Stimulated activated CD4-positive, alpha-beta T cell treated with anti-CD3 and anti-CD28 coated beads, Interleukin-15, amount 100 ng/mL, for 1 hour (primary cell): ENCODE measurements at places on chromosomes 2 and 18.

- DNase-seq: no peak
These were observed 111.6 kb upstream of the GCFC2 start for GRCh38 chr2:75822336-75822735.

DNA sequence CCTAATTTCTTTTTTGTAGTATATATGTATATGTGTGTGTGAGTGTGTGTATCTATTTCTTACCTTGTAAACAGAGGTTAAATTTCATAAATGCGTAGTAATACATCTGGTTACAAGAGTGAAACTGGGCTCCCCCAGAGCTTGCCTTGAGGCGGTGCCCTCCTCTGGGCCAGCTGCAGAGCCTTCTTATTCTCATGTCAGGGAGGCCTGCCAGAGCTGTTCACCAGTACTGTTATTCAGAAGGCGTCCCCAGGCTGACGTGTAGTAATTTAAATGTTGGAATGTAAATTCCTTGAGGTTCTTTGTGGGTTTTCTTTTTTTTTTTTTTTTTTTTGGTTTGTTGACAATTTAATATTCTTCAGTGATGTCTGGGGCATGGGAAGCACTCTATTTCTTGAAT lies 11.2 kb downstream of the COPS8 start:
- DNase-seq: no peak

- DNase-seq: no peak
These were observed 18.8 kb upstream of the TMX3 start for GRCh38 chr18:68733707-68734106.

- no peak for DNase-seq
These were observed 214.2 kb downstream of the PTGR3 start for GRCh38 chr18:74994502-74995418.

- no peak for DNase-seq
These were observed 1071.7 kb downstream of the RPIA start for GRCh38 chr2:89763254-89763580.

DNA sequence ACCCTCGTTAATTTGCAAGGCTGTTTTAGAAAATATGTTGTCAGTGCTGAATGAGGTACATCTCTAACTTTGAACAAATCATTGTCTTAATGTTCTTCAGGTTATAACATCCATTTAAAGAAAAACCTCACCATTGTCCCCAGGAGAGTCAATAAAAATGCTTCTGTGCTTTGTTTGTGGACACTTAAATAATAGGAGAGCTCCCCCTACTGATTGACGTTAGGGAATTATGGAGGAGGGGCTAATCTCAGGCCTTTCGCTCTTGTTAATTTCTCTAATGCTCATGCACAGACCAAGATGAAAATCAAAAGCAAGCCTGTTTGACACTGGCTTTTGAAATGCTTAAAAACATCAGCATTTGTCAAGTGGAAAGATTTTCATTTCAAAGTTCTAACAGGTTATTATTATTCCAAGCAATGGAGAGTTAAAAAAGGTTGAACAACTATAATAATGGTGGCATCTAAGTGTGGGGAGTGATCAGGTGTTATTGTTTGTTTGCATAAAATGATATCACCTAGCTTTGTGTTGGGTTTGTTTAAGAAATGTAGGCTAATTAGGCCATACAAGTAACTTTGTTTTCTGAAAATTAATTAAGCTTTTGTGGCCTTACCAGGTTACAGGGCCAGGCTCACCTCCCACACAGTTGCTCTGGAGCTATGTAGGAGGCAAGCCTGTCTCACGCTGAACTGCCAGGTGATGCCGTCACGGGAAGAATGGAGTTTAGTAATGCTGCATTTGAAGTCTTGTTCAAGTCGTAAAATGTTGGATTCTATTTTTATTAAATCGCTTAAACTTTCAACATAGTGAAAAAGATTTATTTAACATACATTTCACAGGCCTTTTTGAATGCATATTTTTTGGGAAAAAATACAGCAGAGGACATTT lies 51.7 kb upstream of the SMIM21 start:
- no peak for DNase-seq

DNA sequence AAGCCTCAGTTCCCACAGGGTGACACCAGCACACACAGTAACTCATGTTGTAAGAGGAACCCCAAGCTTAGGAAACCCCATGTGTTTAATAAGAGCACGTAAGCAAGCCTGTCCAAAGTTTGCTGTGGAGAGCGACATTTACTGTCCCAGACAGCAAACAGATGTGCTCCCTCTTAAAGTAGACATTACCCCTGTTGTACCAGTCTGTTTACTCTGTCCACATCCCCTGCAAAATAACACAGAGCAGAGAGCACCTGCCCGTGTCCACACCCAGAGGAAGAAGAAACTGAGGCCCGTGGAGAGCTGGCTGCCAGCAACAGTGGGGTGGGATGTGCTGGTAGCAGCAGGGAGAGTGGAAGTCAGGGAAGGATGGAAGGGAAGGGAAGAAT lies 243.5 kb downstream of the GBX2 start:
- no peak for DNase-seq

DNA sequence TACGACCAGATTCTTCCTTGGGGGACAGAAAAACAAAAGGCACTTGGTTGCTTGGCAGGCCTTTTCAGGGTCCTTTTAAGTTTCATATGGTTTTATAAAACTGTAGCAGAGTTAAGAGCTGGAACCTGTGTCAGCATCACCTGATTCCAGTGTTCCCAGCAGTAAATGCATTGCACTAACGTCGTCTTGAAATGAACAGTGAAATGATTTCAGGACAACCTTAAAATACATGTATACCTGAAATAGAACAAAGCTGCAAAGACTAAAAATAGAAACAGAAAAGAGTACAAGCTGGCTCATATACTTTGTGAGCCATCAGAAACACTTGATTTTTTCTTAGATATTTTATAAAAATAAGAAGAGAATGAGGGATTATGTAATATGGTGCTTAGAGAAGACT lies 51.9 kb downstream of the ACSL3 start:
- DNase-seq: no peak

GRCh38 chr2:65045651-65046050 lies 10.6 kb upstream of the CEP68 start:
- no peak for DNase-seq

GRCh38 chr2:160538559-160539355 lies 45.1 kb upstream of the RBMS1 start:
- no peak for DNase-seq

DNA sequence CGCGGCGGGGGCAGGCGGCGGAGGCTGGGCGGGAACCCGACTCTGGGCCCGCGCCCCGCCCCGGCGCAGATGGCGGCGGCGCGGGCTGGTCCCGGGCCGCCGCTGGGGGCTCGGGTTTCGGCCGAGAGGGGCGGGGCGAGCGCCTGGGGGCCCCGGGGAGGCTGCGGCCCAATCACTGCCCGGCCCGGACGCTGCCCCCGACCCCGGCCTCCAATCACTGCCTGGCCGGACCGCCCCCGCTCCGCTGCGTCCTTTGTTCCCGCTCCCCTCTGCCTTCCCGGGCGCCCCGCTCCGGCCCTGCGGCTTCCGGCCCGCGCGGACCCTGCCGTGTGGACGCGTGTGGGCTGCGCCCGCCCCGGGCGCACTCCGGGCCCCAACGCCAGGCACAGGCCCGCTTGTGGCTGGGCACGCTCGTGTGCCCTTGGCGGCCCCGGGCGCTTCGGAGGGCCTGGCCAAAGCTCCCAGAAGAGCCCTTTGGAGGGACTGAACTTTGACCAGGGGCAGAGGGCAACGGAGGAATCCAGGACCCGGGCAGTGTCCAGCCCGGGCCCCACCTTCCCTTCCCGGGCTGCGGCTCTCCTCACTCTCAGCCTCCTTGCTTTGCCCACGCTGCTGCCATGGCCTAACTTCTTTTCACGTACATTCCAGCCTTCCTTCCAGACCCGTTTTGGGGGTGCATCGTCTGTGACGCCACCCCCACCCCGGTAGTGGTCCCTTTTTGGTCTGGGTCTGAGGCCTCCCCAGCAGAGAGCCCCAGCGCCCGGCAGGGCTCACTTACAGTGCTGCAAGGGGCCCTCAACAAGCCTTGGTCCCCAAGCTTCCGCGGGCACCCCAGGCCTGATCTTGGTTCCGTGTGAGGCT lies 27.1 kb upstream of the PTMA start:
- DNase-seq: no peak

- no peak for DNase-seq
These were observed 508 bp upstream of the TUBA4B start for GRCh38 chr2:219252570-219252899.

DNA sequence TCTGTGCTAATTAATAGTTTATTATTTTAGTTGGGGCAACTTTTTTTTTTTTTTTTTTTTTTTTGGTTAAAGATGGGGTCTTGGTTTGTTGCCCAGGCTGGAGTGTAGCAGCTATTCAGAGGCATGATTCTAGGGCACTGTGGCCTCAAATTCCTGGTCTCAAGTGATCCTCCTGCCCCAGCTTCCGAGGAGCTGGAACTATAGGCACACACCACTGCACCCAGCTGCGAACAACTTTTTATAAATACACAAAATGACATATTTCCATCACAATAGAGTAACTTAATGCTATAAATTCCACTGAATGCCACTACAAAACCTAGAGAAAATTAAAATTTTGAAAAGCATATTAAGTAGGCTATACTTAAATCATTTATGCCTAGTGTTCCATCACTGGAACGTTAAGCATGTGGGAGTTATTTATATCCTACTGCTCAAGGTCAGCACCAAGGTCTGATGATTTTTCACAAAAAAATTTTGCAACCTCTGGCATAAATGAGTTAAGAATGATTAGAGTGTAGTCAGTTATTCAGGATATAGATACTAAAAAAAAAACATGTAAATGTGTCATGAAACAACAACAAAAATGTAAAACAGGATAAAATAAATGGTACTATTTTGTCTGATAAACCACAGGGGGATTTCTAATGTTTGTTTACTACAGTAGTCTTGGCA lies 46.8 kb downstream of the GFPT1 start:
- DNase-seq: no peak

DNA sequence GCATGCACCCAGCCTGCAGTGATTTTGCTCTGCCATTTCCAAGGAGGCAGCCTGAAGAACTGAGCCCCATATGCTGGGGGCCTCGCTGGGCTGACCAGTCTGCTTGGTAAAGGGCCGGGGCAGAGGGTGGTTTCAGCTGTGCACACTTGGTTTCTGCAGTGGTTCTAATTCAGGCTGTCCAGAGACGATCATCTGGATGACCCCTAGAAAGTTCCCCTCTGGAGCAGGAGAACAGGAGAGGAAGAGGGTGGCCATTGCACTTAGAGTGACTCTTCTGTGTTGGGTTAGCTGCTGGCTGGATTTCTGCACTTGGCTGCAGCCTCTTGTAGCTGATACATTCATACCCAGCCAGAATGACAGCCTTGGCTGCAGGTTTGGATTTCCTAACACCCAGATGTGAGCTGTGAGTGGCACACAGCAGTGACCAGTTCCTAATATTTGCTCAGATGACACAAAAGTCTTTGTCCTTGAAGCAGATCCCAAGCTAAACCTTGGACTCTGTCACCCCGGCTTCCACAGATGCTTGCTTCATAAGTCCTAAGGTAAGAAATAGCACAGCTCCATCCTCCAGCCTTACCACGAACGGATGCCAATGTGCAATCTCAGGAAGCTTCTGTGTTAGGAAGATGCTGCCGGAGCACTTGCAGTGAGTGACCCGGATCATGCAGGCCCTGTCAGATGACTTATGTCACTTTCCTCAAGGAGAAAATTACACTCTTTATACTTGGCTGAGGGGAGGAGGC lies 105.6 kb downstream of the HNRNPLL start:
- no peak for DNase-seq

- no peak for DNase-seq
These were observed 122.8 kb upstream of the PID1 start for GRCh38 chr2:229393926-229394325.

GRCh38 chr2:186726938-186727337 lies 33.1 kb downstream of the FAM171B start:
- DNase-seq: no peak

- no peak for DNase-seq
These were observed 86.1 kb upstream of the KYNU start for GRCh38 chr2:142791335-142791734.

DNA sequence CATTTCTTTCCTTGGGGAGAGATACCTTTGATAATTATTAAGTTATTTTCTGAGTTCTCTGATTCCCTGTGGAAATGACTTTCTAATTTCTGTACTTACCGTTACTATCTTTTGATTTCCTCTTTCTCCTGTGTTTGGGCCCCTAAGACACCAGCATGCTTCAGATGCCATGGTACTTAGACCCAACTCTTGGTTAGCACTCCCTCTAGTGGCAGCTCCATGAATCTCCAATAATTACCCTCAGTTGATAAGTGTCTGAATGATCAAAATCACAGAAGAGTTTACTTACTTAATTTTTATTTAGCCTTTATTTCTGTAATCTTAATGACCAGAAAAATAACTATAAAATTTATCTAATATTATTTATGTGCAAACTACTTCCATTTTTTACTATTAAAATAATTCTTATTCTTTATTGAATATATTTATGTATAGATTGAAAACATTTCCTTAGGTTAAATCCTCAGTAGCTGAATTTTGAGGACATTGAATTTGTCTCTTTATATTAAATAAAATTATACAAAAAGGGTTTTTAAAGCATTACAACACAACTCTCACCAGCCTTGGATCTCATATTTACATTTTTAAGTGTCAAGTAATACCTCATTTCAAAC lies 300.4 kb downstream of the KCNS3 start:
- DNase-seq: no peak

GRCh38 chr18:62672600-62672999 lies 42.7 kb upstream of the PHLPP1 start:
- DNase-seq: no peak

- no peak for DNase-seq
These were observed 169.3 kb downstream of the SETBP1 start for GRCh38 chr18:44850001-44850400.

DNA sequence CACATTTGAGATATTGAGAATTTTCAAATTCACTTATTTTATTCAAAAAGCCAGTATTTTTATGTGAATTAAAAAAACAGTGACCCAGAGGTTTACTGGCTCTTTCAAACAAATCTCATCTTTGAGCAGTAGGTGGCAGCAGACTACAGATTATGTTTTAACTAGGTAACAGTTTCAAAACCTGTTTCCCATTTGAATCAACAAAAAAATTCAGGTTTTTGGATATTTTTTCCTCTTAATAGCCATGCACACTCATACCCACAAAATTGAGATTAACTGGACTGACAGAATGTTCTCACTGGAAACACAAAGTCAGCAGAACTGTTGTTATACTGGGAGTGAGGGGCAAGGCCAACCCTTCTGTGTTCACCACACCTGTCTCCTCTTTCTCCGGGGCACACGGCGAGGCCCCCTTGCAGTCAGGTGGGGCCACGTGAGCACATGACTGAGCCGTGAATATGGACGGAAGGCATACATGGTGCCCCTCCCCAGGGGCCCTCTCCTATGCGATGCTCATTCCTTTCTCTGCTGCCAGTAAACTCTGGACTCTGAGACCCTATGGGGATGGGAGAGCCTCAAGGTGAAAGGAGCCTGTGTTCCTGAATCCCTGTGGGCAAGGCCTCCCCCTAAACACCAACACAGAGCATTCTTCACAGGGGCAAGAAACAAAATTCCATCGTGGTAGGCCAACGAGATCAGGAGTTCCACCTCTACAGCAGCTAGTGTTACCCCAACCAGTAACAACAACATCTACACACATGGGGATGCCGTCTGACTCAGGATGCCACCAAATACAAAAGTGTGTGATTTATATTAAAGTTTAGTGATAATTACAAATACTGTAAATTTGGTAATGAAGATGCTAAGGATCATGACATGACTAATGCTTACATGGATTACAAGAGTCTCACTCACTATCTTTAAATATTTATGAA lies 80.4 kb downstream of the LPIN2 start:
- no peak for DNase-seq

- no peak for DNase-seq
These were observed 192.2 kb upstream of the PXDN start for GRCh38 chr2:1936427-1936980.
